ENCODE measurements at places on chromosomes 4 and X.

GRCh38 chr4:184216515-184216914 is 1.2 kb downstream of the ENPP6 start:
- DNase-seq = no peak

DNA sequence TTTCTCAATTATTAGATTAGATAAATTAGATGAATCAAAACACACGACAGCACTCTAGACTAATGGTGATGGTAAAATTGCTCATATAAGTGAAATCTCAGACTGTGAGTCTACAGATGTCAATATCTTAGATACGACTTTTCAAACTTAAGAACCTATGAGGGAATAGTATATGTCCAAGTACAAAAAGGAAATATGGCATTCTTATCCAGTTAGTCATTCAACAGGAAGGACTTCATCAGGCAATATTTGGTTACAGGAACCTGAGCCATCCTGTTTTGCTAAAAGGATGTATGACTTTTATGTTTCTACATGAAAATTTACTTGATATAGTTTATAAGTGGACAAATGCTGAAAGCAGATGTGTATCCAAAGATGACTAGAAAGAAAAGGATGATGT is 107.0 kb downstream of the CT47B1 start:
- no peak for DNase-seq

GRCh38 chr4:139794158-139794954 is 128.7 kb downstream of the MGST2 start:
- no peak for DNase-seq

GRCh38 chrX:38563030-38563429 is 1.7 kb downstream of the TSPAN7 start:
- no peak for DNase-seq

GRCh38 chr4:105808750-105809041 is 86.6 kb upstream of the NPNT start:
- DNase-seq = peak; percentile 77

DNA sequence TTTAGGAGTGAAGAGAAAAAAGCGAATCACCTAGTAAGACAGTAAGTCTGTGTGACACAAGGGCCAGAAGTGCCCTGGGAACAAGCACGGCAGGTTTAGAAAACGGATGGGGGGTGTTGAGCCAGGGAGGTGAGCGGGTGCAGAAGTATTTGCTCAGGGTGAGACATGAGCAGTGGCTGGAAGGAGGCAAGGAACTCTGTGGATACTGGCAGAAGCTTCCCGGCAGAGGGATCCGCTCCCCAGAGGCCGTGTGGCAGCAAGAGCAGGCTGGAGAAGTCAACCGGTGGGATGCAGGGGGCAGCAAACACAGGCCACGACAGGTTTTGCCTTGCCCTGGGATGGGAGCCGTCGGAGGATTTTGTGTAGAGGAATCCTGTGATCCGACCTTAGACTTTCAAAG is 2.3 kb upstream of the UVSSA start:
- DNase-seq = peak; percentile 11

GRCh38 chr4:13445841-13446790 is 38.0 kb downstream of the RAB28 start:
- no peak for DNase-seq

GRCh38 chr4:926538-926937 is 5.6 kb downstream of the GAK start:
- no peak for DNase-seq

DNA sequence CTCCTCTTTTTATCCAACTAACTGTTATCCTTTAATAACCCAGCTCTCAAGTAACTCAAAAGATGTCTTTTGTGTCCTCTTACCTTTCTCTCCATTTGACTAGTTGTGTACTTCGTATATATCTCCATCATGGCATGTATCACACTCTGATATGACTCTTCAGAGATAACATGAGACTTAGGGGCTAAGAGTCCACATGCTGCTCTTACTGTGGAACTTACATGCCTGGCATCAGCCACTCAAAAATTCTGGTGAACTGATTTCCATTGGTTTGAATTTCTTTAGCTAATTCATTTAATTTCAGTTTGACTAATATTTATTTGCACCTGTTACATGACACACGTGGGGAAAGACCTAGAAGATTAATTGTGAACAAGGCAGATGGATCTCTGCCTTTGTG is 317.3 kb downstream of the HS3ST1 start:
- DNase-seq = no peak
